ENCODE measurements at places on chromosomes 2 and 18.

GRCh38 chr2:33437297-33437696 lies 39.2 kb upstream of the RASGRP3 start:
- no peak for DNase-seq

DNA sequence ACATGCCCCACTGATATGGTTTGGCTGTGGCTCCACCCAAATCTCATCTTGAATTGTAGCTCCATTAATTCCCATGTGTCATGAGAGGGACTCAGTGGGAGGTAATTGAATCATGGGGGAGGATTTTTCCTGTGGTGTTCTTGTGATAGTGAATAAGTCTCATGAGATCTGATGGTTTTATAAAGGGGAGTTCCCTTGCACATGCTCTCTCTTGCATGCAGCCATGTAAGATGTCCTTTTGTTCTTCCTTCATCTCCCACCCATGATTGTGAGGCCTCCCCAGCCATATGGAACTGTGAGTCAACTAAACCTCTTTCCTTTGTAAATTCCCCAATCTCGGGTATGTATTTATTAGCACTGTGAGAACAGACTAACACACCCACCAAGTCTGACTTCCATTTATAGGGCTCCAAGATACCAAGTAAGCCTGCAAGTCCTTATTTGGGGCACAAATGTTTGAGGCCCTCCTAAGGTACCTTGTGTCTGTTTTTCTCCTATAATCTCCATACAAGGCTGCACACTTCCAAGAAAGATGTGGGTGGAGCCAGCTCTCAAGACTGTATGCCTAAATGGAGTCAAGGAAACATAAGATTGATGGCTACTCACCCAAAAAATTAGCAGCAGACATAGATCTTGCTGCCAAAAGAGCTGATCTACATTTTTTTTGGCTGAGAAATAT lies 364.7 kb downstream of the TXNL1 start:
- DNase-seq, result no peak

GRCh38 chr2:26685989-26686839 lies 6.3 kb upstream of the KCNK3 start:
- DNase-seq, result no peak

DNA sequence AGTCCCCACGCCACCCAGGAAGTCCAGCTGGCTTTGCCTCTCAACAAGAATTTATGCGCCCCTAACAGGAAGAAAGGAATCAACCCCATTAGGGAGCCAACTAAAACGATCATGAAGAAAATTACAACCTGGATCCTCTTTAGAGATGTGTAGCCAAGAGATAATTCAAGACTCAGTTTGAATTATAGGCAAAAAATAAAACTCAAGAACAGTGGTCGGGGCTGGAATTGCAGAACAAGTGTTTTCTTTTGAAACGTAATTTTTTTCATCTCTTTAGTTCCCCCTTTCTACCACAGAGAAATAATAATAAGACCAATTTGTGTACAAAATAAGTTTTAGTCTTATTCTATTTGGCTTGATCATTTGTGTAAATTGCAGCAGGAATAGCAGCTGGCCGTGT lies 22.4 kb downstream of the PDCD1 start:
- no peak for DNase-seq

DNA sequence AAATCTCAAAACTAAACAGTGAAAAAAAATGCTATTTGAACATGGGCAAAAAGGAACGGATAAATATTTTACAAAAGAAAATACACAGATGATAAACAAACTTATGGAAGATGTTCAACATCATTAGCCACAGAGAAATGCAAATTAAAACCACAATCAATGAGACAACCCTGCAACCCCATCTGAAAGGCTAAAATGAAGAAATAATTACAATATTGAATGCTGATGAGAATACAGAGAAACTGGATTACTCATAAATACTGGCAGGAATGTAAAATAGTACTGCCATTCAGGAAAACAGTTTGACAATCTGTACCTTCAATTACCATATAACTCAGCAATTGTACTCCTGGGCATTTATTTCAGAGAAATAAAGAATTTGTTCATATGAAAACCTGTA lies 193.1 kb upstream of the UBE2E3 start:
- DNase-seq, result no peak
